ENCODE measurements at places on chromosomes 1 and 21.

- DNase-seq = no peak
Measured at GRCh38 chr1:241532864-241533263, 686 bp downstream of the KMO start.

- DNase-seq = no peak
Measured at GRCh38 chr1:88763649-88764406, 79.8 kb downstream of the PKN2 start.

DNA sequence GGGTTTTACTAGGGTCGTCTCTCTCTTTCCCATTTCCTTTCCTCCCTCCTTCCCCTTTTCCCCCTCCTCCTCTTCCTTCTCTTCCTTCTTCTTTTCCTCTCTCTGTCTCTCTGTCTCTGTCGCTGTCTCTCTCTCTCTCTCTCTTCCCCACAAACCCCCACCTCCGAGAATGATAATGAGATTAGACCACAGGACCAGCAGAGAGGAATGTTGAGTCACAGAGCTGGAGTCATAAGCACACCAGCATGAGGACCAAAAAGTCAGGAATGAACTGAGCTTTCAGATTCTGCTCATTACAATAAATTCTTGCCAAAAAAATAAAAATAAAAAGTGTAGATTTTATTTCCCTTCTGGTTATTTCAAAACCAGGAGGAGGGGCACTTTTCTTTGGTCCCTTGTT lies 377.4 kb downstream of the LTN1 start:
- no peak for DNase-seq

- no peak for DNase-seq
Measured at GRCh38 chr1:34153246-34153645, 11.8 kb downstream of the CSMD2 start.

- DNase-seq = no peak
Measured at GRCh38 chr1:1307261-1307922, 338 bp downstream of the ACAP3 start.

- DNase-seq = no peak
Measured at GRCh38 chr1:174433451-174433850, 14.3 kb upstream of the GPR52 start.
